ENCODE measurements at places on chromosomes 3 and 15.

DNA sequence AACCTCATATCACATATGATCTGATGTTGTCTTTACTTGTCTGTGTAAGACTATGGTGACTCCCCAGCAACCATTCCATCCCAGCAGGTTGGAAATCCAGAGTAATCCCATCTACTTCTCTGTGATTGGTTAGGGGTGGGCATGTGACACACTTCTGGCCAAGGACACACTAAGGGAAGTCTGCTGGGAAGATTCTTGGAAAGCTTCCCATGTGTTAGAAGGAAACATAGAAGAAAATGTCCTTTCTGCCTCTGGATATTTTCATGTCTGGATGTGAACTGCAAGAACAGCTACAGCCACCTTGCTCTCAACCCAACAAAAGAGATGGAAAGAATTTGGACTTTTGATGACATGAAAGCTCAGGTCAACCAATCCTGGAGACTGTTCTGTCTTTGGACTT, 2.6 kb upstream of the UBE2Q2 start:
- DNase-seq, result no peak

DNA sequence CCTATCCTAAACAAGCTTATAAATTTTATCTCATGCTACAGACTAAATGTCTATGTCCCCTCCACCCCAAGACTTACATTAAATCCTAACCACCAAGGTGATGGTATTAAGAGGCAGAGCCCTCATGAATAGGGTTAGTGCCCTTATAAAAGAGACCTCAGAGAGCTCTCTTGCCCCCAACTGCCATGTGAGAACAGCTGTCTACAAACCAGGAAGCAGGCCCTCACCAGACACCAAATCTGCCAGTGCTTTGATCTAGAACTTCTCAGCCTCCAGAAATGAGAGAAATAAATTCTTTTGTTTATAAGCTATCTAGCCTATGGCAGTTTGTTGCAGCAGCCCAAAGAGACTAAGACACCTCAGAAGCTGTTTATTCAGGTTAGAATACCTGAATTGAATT, 58.5 kb downstream of the TP53BP1 start:
- no peak for DNase-seq

- DNase-seq, result no peak
Measured at GRCh38 chr3:43023066-43023465, 44.0 kb downstream of the GASK1A start.

GRCh38 chr3:47429476-47430270, 46.1 kb downstream of the SCAP start:
- DNase-seq, result no peak

DNA sequence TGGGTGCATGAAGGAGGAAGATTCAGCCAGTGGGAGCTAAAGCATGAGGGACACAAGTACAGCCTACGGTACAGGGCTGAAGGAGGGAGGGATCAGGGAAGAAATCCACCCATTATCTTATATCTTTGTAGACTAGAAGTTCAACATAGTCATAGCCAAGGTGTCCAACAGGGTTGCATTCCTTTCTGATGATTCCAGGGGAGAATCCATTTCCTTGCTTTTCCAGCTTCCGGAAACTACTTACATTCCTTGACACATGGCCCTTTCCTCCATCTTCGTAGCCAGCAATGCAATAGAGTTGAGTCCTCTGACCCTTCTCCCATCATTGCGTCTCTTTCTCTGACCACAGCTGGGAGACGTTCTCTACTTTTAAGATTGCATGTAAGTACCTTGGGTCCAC, 471.0 kb upstream of the SEMA6D start:
- no peak for DNase-seq

- DNase-seq, result no peak
Measured at GRCh38 chr3:185558395-185558794, 6.0 kb upstream of the LIPH start.
